ENCODE measurements at places on chromosomes 12 and 14.
A peak's percentile ranks its signal among the peaks of the same experiment; 100 is the strongest.

GRCh38 chr12:75982169-75982564 lies 49.4 kb downstream of the PHLDA1 start:
- DNase-seq, result no peak

DNA sequence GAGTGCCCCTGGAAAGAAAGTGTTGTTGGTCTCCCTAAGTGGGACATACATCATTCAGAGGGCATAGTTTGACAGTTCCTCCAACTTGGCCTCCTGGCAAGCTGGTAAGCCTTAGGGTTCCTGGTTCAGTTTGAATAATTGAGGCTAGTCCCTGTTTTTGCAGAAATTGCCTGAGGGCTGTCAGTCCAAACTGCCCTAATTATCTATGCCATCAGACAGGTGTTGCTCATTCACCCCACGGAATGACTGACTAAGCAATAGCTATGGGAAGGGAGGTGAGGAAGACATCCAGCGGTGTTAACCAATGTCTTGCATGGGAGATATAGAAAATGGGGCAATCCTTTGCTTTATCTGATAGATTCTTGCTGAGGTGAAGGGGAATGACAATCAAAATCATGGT lies 37.6 kb downstream of the SPTSSA start:
- DNase-seq, result no peak

DNA sequence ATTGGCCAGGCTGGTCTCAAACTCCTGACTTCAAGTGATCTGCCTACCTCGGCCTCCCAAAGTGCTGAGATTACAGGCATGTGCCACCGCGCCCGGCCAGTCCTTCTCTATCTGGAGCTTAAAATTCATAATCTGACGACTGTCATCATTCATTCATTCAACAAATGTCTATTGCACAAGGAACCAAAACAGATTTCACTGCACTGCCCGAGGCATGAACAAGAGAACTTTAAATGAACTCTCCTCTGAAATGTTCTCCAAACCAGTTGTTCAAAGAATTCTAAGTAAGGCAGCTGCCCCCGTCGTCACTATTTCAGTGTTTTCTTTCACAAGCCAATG lies 44.8 kb upstream of the METAP2 start:
- no peak for DNase-seq

GRCh38 chr12:19192710-19193109 lies 63.2 kb downstream of the PLEKHA5 start:
- DNase-seq, result no peak

DNA sequence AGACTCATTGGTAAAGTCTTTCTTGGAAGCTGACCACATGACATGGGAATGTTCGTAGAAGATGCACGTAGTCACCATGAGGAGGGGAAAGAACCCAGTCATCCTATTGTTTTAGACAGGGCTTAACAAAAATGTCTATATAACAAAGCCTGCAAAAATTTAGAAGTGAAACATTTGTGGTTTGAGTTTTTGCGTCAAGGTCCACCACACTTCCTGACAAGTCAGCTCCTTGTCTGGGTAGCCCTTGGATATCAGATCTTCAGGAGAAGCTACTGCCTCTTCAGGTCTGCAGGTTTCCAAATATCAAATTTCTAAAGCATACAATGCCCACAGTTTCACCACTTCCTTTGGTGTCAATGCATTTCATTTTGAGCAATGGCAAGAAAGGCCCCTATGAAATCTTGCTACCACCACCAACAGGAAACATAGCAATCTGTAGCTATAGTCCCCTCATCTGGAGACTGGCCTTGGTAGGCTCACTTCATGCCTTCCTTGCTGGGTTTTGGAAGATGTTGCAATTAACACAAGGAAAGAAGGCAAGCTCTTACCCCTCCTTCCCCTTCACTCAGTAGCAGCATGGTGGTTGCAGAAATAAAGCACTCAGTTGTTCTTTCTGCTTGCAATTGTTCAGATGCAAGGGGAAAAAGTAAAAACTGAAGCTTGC lies 235.2 kb downstream of the PCNX1 start:
- DNase-seq, result peak; percentile 99

DNA sequence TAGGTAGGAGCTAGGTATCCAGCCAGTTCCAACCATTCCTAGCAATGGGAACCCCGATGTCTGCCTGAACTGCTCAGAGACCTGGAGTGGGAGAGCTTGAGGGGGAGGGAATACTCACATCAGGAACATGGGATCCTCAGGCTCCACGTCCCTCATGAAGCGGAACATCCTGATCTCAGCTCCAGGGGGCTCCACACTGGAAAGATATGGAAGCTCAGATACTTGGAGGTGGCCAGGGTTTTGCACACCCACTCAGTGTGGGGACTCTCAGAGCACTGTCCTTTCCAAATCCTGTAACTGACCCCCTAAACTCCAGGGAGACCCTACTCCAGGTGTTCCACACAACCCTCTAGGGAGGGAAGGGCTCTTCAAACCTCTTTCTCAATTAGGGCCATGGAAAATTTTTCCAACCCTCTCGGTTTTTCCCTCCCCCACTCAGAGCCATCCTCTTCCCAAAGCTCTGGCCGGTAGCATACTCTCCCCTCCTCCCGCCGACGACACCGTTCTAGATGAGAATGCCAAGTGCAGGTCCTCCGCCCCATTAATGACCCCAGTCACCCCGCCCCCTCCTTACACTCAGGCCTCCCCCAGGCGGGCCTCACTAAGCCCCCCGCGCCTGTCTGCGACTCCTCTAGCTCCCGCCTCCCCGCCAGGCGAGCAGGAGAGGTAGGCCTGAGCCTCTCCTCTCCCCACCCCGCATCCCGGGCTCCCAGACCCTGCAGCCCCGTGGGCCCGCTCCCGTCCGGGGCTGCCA lies 597 bp downstream of the MLF2 start:
- no peak for DNase-seq

- DNase-seq, result no peak
Measured at GRCh38 chr12:3044141-3044630, 33.0 kb upstream of the TSPAN9 start.

GRCh38 chr14:67680941-67681340 lies 6.5 kb upstream of the VTI1B start:
- DNase-seq, result peak; percentile 65

- DNase-seq, result no peak
Measured at GRCh38 chr14:56815745-56816144, 5.5 kb upstream of the OTX2 start.

- no peak for DNase-seq
Measured at GRCh38 chr14:41350476-41350875, 256.2 kb upstream of the LRFN5 start.

- no peak for DNase-seq
Measured at GRCh38 chr12:116153983-116154382, 123.5 kb downstream of the MED13L start.

DNA sequence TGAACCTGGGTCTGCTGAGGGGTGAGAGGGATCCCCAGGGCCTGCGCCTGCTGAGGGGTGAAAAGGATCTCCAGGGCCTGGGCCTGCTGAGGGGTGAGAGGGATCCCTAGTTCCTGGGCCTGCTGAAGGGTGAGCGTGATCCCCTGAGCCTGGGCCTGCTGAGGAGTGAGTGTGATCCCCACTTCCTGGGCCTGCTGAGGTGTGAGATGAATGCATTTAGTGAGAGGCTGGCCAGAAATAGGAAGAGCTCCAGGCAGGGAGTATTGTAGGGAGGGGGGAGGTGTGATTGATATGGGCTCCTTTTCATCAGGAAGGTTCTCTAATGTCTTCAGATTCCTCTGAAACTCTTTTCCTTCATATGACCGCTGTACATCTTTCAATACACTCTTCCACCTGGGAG lies 43.0 kb downstream of the FAM186A start:
- no peak for DNase-seq

GRCh38 chr14:73723797-73724661 lies 9.8 kb upstream of the PNMA1 start:
- peak; percentile 7 for DNase-seq

GRCh38 chr14:76768671-76769500 lies 7.6 kb downstream of the VASH1 start:
- DNase-seq, result no peak

DNA sequence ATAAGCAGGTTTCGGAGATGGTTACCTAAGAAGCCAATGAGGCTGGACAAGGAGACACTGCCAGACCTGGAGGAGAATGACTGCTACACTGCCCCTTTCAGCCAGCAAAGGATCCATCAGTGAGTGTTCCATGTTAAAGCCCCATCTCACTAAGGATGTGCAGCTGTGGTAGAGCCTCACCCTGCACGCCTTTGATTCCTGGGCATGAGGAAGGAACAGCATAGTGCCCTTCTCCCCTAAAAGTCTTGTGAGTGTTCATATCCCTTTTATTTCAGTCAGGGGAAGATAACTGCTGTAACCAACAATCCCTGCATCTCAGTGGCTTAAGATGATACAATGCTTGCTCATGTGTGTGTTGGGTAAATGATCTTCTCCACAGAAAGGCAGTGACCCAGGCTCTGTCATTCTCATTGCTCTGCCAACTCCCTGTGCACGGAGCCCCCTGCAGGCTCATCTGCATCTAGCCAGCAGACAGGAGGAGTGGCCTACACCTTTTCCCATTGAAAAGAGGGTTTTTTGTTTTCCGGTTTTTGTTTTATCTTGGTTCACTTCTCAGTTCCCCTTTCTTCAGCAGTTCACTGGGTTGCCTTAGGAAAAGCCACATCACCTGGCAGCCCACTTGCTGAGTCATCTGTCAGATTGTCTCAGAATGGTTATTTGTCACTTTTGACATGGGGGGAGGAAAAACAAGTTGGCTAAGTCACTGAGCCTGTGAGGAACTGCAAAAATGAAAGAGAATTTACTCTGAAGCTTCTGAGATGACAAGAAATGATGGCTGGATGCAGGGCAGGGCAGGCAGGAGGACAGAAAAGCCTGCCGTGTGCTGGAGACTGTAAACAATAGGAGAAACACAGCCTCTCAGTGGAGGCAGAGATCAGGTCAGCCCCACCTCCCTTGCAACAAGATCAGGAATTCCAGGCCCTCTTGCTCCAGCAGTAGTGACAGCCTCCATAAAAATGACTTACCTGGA lies 193.3 kb downstream of the ANO4 start:
- DNase-seq, result no peak

DNA sequence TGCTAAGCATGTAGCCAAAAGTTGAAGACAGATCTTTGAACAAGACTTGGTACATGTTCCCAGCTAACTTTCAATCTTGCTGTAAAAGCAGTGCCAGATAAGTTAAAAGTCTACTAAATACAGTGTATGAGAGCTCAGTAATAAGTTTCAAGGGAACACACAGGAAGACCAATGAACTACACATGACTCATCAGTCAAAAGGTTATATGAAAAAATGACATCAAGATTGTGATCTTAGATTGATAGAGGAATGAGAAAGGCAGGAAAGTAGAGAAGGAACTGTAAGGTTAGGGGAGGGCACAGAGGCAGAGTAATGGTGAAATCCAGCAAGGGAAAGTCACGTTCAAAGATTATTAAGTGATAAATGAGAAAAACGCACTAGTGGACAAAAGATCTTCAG lies 249.9 kb upstream of the FLRT2 start:
- DNase-seq, result no peak

GRCh38 chr14:83709116-83709515 lies 1820.8 kb upstream of the FLRT2 start:
- no peak for DNase-seq

DNA sequence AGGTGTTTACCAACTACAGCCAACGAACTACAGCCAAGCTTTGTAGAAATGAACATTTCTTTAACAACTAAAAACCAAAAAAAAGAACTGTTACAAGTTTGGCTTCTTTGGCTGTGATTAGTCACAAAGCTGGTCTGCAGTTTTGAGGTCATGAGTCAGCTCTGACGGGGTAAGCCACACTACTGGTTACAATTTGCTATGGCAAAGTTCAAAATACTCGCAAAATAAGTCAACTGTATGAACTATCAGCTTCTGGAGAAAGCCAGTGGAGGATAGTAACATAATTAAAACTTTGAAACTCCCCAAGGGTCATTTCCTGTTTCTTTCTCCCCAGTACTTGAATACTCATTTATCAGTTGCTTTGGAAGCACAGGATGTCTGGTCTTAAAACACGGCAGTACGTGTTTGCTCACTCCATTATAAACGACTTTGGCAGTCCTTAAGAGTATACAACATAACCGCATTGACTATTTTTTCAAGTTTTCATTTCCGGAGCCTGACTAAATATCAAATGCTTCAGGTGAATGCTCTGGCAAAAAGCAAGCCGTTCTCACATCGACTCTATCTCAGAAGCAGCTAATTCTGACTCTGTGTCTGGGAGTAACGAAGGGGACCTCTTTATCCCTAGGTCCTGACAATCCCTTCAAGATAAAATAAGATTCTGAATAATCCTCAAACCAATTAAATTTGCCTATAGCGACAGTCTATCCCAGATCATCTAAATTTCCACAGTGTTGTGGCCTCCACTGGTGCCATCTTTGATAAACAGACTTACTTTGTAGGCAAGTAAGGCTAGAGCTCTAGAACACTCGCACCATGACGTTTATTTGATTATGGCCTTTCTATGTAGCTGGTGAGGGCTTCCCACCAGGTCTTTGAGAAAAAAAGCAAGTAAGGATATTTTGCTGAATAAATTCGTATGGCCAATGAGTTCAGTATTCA lies 10.6 kb downstream of the PHLDA1 start:
- peak; percentile 67 for DNase-seq

DNA sequence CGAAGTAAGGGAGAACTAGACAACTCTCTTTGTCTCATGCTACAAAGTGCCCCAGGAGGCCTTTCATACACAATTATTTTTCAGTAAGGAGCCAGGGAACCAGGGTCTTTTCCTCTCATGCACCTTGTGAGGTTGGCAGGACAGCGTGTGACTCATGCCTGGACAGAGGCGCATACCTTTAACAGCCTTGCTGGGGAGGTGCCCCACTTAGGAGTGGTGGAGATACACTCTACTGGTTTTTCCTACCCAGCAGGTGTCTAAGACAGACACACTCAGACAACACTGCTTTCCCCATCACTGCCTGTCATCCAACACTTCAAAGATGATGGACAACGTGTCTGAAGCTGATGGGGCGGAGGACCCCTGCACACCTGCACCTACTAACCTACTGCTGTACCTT lies 49.1 kb downstream of the B4GALNT3 start:
- no peak for DNase-seq

GRCh38 chr12:69966839-69967238 lies 141.8 kb downstream of the MYRFL start:
- DNase-seq, result no peak

DNA sequence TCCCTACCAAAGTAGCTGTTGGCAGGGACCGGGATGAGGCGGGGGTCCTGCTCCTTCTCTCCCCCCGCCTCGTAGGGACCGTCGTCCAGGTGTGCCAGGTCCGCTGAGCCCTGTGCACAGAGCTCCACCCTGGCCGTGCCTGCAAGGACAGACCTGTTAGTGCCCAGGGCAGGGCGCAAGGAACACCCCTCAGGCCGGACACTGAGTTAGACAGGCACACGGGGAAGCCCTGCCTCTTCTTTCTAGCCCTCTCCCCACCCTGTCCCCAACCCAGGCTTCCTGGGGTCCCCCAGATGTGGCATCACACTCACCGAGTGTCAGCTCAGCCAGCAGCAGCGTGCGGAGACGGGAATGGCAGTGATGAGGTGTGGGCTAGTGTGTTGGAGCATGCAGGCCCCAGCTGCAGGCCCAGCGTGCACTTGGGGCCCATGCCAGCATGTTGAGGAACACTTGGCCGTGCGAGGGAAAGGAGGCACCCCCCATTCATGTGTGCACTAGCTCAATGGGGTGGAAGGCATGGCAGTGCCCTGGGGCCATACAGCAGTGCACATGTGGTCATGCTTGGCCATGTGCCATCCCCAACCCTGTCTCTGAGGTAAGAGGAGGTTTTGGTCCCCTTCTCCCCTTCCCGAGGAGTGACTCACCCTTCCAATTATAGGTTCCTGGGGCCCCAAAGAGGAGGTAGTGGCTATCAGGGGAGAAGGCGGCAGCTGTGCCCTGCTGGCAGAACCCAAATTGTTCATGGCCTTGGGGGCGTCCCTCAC lies 7.3 kb downstream of the ITGA7 start:
- DNase-seq, result peak; percentile 64
